AG10803 (cell line): ENCODE measurements at places on chromosomes 5 and 9.
A peak's percentile ranks its signal among the peaks of the same experiment; 100 is the strongest.

DNA sequence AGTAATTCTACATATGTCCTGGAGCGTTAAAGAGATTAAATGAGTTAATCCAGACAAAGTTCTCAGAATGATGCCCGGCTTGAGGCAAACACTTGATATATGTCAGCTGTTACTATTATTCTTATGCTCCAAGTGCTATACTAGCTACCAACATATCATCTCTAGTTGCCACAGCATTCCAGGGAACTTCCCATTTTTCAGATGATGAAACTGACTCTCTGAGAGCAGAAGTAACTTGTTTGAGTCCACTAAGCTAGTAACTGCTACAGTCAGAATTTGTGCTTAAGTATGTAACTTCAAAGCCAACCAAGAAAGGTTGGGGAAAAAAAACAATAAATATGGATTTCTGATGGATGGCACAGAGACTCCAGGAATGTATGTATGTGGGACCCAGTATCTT is 98.1 kb downstream of the CDK5RAP2 start:
- DNase-seq, result no peak

DNA sequence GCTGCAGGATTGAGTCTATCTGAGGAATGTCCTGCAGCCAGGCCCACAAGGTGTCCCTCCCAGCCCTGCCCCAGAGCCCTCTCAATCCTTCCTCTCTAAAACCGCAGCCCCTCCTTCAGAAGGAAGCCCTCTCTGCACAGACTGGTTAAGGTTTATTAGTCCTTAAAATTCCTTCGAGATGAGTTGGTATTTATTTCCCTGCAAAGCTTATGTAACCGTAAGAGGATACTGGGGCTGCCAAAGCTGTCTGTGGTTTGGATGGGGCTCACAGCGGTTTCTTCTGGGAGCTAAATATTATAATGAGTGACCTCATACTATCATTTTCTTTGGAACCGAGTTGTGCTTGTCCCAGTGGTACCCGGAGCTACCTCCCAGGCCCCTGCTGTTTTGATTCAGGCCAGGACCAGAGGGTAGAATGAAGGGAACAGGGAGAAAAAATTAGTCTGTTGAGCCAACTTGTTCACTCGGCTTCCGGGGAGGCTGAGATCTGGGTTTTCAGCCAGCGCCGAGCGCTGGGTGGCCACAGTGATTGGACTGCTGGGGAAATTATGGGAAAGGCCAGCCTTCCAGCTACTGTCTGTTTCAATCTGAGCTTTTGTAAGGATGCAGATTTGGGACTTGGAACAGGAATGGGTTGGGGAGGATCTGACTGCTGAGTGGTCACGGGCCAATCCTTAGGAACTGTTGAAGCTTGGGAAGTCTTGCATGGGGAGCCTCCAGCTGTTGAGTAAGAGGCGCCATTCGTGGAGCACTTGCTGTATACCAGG is 107.5 kb downstream of the NDFIP1 start:
- DNase-seq, result peak; percentile 98

DNA sequence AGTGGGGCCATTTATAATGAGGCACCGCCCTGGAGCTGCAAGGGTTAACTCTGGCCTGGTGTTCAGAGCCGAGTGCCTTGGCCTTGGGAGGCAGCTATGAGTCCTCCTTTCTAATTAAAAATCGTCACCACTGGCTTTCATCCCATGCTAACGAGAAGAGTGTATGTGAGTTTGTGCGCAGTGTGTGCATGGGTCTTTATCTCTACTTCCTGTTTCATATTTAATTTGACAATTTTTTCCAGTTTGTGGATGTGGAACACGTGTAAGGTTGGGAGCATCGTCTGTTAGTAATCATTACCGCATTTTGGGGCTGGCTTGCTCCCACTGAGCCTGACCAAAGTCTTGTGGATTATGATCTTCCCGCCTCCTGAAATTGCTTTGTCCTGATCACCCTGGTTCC is 76.4 kb downstream of the NDFIP1 start:
- DNase-seq, result peak; percentile 64

DNA sequence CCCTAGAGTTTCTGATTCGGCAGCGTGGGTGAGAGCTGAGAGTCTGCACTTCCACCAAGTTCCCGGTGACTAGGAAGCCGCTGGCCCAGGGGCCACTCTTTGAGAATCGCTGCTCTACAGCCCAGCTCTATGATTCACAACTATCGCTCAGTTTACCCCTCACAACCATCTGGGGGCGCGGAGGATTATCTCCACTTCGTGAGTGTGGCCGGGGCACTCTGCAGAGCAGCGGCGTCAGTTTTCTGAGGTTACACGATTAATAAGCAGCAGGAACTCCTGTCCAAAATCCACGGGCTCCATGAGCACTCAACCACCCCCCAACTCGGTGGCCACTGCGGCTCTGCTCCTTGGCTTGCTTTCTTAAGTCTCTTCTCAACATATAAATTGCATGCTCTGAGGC is 19.3 kb downstream of the CORO2A start:
- no peak for DNase-seq

GRCh38 chr5:10518347-10518746 is 45.5 kb upstream of the ANKRD33B start:
- peak; percentile 92 for DNase-seq

DNA sequence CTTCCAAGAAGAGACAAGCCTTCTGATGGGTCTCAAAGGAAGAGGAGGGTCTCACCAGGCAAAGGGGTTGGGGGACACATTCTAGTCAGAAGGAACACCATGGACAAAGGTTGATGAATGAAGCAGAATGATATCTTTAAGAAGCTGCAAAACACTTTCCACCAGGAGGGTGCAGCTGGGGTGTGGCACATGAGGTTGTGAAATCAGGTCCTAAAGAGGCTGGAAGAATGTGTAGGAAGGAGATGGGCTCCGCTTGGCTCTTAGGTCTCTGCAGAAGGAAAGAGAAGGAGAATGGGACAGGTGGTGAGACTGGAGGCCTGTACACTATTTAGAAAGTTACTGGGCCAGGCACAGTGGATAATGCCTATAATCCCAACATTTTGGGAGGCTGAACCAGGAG is 328.6 kb downstream of the PDE4D start:
- no peak for DNase-seq

- no peak for DNase-seq
Measured at GRCh38 chr9:80701061-80701460, 988.3 kb downstream of the TLE1 start.

DNA sequence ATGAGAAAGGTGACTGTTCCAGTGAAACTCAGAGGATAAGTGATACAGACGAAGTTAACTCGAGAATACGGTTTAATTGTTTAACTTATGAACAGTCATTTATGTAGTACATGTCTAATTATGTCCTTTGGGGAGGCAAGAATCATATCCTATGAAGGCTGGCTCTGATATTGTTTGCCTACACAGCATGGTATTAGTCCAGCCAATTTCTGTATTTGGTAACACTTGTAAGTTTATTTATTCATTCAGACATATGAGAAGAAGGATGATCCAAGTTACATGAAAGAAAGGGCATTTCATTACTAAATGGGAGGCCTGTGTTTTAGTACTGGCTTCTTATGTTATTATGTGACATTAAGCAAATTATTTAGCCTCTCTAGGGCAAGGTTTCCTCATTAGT is 199.7 kb downstream of the NNT start:
- DNase-seq, result no peak

DNA sequence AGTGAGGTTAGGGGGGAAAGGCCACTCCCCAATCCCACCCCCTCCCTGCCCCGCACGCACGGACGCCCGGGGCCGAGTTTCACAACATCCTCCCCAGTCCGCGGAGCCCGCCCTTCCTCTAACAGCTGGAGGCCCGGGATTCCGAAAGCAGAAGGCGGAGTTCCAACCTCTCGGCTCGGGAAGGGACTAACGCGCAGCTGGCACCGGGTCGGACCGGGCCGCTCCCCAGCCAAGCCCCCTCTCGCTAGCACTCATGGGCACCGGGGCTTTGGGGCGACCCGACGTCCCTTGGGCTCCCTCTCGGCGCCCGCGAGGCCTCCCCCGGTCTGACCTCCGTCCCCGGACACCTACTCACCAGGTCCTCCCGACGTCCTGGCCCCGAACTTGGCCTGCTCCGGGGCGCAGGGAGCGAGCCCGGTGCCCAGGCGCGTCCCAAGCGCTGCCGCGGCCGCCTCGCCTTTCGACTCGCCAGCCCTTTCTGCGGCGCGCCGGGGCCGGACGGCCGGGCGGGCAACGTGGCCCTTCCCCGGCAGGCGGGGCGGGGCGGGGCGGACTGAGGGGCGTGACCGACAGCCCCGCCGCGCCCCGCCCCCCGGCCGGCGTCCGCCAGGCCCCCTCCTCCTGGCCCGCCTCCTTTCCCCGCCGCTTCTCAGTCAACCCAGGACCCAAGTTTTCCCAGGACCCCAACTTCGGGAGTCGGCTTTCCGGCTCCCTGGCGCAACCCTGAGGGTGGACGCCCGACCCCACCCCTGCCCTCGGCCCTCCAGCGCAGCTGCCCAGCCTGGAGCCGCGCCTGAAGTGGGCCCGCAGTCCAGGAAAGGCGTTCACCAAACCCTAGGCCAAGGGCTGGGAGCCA is at the start of gene MGAT1:
Gene MGAT1 (minus strand): TSS at position 482 of the 856 bp plus-strand sequence. CDS start 9,835 bp downstream, outside the sequence.
- peak; percentile 88 for DNase-seq

DNA sequence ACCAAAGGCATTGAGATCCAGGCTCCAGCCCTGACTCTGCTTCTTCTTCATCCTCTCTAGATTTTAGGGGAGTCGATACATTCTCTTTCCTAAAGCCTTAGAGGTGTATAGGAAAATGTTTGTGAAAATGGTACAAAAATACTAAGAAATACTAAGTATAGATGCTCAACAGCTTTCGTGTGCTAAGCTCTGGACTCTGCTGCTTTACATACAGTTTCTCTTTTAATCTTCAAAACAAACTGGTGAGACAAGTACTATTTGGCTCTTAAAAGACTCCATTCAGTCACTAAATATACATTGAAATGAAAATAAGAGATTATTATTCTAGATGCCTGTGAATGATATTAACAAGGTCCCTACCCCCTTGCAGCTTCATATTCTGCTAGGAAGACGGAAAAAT is 174.5 kb upstream of the TRPM3 start:
- DNase-seq, result no peak

DNA sequence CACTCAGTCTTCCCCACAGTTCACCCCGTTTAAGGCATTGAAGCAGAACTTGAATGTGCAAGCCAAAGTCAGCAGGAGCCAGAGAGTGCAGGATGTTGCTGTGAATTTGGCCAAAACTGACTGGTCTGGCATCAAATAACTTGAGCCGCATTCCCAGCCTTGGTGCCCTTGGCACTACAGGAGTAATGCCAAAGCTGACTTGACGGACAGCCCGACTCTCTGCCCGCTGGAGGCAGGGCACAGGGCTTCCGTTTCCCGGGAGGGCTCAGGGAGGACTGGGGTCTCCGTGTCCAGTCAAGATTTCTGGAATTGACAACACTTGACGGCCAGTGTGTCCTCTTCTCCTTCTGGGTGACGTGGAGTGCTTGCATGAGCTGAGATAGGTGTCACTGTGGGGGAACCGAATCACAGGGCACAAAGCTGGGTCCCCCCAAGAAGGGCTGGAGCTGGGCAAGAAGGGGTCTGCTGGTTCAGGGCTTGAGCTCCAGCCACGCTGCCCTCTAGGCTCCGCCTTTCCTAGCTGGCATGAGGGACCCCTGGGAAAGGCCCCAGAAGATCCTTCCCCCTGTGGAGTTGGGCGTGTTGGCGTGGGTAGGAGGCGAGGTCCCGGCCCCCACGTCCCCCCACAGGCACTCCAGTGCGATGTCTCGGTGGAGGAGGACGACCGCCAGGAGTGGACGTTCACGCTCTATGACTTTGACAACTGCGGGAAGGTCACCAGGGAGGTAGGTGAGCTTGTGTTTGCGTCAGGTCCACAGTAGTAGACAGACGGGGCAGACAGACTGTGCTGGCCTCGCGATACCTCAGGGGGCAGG is 25.2 kb downstream of the NKD2 start:
- DNase-seq, result no peak

DNA sequence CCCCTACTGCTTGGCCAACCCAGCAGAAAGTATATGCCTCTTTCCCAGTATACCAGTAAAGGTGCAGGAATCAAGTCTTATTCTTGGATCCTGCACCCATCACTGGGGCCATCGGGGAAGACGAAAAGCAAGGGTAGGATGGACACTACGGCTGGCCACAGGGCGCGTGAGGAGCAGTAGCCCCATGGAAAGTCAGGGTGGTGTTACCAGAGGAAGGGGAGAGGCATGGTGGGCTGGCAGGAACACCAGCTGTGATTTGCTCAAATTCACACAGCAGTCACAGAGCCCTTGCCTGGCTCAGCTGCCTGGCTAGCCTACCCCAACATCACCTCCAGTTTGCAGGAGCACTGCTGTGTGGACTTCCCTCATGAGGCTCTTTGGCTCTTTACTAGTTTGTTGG is 34.5 kb upstream of the SAP30L start:
- DNase-seq, result no peak

DNA sequence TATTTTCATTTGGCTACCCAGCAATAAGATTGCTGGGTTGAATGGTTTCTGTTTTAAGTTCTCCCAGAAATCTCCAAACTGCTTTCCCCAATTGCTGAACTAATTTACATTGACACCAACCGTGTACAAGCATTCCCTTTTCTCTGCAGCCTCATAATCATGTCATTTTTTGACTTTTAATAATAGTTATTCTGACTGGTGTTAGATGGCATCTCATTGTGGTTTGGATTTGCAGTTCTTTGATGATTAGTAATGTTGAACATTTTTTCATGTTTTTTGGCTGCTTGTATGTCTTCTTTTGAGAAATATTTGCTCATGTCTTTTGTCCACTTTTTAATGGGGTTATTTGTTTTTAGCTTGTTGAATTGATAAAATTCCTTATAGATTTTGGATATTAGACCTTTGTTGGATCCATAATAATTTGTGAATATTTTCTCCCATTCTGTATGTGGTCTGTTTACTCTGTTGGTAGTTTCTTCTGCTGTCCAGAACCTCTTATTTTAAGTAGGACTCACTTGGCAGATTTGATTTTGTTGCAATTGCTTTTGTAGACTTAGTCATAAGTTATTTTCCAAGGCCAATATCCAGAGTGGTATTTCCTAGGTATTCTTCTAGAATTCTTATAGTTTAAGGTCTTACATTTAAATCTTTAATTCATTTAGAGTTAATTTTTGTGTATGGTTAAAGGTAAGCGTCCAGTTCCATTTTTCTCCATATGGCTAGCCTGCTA is 793.7 kb downstream of the BRINP1 start:
- peak; percentile 66 for DNase-seq

DNA sequence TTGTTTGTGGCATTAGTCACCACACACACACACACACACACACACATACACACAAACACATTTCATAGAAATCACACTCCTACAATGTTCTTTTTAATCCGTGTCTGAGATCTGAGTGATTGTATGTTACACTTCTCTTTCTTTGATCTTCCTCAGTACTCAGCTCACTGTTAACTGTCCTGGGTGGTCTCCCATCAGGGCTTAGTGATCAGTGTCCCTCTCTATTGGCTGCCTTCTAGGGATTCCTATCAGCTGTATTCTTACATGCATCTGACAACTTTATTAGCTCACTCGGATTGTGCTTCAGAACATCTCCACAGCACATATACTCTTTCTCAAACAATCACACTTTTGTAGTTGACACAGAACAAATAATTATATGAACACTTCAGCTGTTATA is 170.2 kb upstream of the POU5F2 start:
- no peak for DNase-seq

GRCh38 chr9:9117866-9118265 is 1318.3 kb upstream of the DMAC1 start:
- DNase-seq, result no peak

DNA sequence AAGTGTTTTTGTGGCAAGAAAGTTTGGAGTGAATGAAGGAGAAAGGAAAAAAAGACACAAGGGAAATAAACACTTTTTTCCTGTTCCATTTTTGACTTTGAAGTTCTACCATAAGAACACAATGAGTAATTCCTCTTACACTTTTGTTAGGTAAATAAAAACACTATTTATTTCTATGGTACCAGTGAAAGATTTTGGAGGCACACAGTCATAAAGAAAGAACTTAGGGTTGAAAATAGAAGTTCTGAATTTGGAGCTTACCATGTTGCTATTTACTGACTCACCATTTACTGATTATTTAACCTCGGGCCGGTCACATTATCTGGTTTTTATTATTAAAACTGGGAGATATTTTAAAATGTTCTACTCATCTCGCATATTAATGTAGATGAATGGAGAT is 367.8 kb downstream of the TLE1 start:
- DNase-seq, result no peak
